ENCODE measurements at places on chromosomes 2 and 18.

DNA sequence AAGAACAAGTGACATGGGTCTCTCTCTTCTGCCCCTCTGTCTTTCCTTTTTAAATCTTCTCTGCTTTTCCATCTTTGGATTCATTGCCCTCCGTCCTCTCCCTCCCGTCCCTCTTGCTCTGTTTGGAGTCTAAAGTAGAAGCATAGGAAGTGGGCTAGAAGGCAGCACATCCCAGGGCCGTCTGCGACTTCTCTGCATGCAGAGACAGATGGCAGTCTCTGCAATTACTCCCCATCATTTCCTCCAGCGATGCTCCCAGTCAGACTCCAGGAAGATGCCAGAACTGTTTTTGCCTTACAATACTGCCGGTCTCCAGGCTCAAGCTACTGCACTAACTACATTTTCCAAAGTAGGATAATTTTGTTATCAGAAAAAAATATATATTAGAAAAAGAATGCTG, 35.2 kb upstream of the LPIN2 start:
- DNase-seq = no peak

- DNase-seq = no peak
Observed at GRCh38 chr18:57836557-57836956, 33.4 kb upstream of the ATP8B1 start.

GRCh38 chr2:153071090-153071489, 352.7 kb downstream of the ARL6IP6 start:
- DNase-seq = no peak

DNA sequence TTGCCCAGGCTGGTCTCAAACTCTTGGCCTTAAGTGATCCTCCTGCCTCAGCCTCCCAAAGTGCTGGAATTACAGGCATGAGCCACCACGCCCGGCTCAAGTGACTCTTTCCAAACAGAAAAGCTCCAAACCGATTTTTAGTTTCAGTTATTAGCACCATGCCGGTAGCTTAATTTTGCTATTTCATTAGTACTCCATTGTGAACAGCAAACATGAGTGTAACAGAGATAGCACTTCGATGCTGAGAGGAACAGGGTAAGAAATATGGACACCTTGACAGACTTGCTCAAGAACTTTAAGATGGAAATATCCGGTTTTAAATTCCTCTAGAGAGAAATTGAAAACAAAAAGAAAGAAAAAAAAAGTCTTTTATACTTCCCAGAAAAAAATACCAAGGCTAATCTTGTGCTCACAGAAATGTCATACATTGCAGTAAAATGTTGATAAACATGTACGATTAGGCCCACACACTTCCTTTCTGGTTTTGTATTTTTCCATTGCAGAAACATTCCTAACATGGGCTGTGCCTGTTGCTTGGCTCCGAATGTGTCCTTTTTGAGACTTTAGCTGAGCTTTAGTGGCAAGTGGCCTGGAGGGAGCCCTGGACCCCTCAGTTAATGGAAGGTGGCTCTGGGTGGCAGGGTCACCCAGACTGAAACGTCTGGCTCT, 18.3 kb downstream of the FHL2 start:
- DNase-seq = no peak

DNA sequence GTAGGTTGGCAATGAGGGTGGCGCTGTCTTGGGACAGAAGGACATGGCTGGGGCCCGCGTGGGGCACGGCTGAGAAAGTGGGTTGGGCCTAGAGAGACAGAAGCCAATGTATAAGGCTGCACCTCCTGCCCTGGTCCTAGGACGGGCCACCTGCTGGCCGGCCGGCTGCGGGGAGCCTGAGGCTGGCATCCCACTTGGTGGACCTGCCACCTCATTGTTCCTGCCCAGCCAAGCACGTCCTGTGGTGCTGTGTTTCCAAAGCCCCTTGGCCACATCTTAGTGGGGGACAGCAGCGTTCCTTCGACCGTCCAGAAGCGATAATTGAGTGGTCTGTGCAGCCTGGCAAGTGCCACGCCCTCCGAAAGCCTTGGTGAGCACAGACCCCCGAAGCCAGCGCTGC, 223.9 kb downstream of the LDLRAD4 start:
- DNase-seq = no peak

All from activated naive CD4-positive, alpha-beta T cell (primary cell).